ENCODE measurements at places on chromosomes 3 and 15. TPM values are rescaled to one million over a fixed set of nuclear protein-coding genes. Genes with fewer than 3 reads are reported as not detected.

Gene CHCHD6
- total RNA-seq, result 7.8 TPM

Gene CDHR4
- total RNA-seq, result 0.24 TPM

Gene SLC9C1
- total RNA-seq, result 0.26 TPM

Gene WDR93
- not detected for total RNA-seq

Gene ZNF660
- 2.5 TPM for total RNA-seq

GRCh38 chr15:83747050-83747717, 93.3 kb downstream of the ADAMTSL3 start:
- no peak for DNase-seq

DNA sequence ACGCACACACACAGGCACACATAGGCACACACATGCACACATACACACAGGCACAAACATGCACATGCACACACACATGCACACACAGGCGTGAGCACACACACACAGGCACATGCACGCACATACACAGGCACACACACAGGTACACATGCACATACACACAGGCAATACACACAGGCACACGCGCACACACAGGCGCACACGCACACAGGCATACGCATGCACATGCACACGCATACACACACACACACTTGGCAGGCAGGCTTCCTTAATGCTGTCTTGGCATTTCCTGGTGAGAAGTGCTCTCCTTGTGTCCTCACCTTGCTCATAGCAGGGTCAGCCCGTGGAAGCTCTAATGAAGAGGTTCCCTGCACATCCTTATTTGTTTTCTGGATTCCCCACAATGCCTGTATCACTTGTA, 8.4 kb upstream of the SLCO2A1 start:
- DNase-seq, result no peak

DNA sequence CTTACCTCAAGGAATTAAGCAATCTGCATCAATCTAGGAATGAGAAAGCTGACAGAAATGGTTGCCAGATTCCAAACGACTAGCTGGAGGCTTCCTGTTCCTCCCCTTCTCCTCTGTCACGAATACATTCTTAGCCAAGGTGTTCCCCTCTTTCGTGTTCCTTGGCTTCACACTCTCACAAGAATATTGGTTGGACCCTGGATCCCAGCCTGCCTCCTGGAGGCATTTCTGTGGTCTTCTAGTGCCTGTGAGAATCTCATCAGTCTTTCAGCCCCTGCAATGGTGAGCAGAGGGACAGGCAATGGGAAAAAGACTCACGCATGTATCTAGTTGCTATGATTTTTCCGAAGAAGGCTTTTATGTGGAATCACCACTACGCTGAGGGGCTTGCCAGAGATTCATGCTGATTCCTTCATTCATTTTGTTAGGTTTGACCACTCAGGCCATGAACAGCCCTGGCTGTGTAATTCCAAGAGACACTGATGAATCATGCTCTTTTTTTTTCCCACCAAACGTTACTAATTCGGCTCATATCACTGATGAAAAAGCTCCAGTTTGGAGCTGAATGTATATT, 1.6 kb upstream of the P3H2 start:
- DNase-seq, result no peak

- DNase-seq, result peak; percentile 50
These were observed 29.5 kb downstream of the CCDC12 start for GRCh38 chr3:46946856-46947545.

DNA sequence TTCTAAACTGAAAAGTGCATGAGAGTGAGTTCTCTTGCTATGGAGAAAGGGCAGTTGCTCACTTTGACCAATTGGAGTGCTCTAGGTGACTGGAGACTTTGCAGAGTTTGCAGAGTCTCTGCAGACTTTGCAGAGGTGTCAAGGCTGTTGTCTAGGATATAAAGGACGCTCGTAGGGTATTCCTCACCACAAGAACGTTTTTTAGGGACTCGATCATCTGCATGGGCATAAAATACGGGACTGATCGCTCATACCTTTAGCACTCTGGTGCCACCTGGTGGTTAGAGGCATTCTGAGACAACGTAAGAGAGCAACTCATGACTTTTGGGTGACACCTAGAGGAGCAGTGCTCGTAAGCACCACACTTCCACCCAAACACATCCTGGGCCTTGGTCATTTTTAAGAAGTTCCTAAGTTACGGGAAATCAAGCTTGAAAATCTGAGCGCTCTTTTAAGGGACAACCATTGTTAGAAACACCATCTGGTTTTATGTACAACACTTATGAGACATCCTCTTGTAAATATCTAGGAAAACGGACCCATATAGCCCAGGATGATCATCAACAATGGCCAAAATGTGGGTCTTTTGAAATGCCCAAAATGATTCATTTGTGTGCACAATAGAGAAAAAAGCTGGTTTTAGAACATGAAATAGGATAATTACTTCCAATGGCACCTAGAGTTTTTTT, 51.6 kb upstream of the XCR1 start:
- DNase-seq, result peak; percentile 92

DNA sequence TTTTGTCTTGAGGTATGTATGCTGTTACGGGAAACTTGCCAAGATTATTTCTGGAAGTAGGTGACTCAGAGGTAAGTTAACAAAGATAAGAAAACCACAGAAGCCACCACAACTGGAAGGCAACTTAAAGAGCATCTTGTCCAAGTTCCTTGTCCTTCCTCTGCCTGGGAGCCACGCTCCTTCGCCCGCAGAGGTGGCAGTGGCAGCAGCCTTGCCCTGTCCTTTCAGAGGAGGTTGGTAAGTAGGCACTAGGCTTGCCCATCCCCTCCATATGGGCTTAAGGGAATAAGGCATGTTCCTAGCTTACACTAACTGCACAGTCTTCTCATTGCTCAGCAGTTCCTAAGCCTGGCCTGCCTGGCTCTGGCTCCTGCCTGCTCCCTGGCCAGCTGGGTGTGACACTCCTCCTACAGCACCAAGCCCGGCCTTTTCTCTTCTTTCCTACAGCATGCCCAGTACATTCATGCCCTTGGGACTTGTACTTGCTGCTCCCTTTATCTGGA, 48.0 kb upstream of the RAB6B start:
- no peak for DNase-seq

DNA sequence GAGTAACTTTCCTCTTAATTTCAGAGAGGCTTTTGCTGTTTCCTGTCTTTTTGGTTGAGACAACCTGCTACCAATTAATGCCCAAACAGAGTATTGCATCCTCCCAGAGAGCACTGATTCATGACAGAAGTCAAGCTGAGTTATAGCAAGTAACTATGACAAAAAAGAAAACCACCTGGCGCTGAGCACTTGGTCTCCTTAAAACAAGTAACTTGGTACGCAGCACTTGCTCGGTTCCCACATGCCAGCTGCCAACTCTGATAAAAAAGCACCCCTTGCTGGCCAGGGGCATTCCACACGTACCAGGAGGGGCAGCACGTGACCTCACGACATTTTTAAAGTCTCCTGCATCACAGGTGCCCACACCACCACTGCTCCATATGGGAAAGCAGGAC, 13.5 kb upstream of the MYO5C start:
- DNase-seq, result no peak

- no peak for DNase-seq
These were observed 112.9 kb upstream of the SLC6A11 start for GRCh38 chr3:10702961-10703740.

GRCh38 chr15:92813485-92813884, 86.6 kb upstream of the CHD2 start:
- DNase-seq, result no peak

DNA sequence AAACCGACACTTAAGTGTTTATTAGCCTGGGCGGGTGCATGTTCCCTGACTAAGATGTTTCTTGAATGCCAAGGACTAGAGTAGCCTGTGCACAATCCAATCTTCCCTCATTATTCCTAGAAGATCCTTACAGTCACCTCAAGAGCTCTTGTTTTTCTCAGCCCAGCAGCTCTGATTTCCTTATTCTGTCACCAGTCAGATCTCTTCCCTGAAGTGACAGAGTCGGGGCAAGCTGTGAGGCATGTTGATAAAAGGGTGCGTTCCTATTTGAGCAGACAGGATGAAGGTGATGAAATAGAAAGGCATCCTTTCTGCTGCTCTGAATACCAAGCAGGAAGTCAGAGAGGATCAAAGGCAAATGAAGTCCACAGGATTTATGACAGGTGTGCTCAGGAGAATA, 125.6 kb upstream of the MCTP2 start:
- no peak for DNase-seq

- DNase-seq, result no peak
These were observed 44.2 kb downstream of the ZMAT3 start for GRCh38 chr3:179027326-179027900.

DNA sequence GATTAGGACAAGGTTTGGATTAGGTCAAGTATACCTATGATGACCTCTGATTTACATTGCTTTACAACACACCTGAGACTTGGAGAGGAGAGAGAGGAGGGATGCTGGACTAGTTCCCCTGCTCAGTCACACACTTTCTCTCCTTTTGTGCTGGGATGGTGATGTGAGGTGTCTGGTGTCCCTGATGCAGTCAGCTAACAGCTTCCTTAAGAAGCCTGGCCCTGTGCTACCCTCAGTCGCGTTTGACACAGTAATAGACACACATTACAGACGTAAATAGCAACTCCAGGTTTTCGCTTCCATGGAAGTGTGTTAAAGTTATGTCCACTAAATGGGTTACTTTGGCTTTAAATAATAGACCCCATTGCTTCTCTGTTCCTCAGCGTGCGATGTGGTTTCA, 58.9 kb downstream of the RARB start:
- DNase-seq, result no peak

DNA sequence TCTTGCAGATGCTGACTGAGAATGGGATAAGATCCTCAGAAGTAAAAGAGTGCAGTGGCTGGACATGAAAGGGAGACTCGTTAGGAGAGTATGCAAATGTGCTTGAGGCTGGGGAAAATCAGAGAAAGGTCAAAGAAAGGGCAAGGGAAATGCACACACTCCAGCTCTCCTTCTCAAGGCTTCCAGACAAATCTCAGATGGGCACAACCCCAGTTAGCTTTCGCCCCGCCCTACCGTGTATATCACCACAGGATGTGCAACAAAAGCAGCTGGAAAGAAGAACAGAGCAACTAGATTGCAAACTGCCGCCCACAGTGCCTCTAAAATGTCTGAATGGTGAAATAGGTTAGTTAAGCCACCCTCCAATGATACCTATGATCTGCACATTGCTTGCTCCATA, 63.9 kb downstream of the CERS3 start:
- no peak for DNase-seq

DNA sequence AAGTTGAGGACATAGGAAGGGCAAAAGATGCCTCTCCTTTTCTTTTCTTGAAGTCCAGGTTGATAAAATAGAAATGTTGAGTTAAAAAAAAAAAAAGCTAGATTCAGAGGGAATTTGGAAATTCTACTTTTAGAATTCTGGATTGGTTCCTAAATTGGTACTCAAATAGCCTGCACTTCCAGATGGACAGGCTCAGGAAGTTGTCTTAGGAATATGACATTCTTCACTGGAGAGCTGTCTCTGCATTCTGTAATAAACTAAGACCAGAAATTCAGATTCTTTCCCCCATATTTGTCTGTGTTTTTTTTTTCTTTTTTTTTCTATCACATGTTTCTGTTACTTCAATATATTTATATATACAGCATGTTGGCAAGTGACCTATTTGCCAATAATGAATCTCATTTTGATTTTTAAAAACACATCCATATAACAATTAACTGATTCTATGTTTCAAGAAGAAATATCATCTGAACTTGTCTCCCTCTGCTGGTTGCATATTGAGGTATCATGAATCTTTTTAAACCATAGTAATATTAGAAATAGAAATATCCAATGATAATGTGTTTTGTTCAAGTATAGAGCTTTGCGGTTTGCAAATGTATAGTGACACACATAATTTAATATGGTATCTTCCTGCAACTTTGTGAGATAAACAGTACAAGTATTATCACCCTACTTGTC, 8.5 kb upstream of the LSAMP start:
- DNase-seq, result no peak

GRCh38 chr3:123344175-123344906, 104.5 kb downstream of the ADCY5 start:
- no peak for DNase-seq

DNA sequence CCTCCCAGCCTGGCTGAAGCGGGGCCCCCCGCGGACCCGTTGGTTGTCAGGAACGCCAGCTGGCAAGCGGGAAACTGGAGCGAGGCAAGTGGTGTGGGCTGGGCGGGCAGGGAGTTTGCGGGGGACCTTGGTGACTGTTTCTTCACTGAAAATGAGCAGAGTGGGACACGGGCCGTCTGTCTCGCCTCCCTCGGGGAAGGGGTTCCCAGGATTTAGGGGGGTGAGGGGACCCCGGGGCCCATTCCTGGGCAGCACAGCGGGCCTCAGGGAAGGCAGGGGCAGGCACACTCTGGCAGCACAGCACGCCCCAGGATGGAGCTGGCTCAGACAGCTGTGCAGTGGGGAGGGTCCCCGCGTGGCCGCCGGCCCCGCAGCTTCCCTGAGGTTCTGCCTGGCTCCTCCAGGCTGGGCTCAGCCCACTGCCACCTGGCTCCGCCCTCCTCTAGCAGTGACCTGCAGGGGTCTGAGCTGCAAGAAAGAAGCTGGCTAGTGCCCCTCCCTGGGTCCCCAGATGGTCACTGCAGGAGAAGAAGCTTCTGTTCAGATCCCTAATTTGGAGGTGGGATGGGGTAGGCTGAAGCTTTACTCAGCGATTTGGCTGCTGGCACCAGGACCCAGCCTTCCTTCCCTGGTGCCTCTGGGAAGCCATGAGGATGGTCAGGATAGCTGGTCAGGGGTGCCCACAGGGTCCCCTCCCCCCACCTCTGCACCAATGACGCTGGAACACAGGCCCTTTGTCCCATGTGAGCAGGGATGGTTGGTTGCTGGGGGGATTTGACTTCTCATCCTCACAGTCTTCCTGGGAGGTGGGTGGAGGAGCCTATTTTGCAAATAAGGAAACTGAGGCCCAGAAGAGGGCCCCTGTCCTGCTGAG, 90.4 kb downstream of the TBC1D2B start:
- peak; percentile 11 for DNase-seq

DNA sequence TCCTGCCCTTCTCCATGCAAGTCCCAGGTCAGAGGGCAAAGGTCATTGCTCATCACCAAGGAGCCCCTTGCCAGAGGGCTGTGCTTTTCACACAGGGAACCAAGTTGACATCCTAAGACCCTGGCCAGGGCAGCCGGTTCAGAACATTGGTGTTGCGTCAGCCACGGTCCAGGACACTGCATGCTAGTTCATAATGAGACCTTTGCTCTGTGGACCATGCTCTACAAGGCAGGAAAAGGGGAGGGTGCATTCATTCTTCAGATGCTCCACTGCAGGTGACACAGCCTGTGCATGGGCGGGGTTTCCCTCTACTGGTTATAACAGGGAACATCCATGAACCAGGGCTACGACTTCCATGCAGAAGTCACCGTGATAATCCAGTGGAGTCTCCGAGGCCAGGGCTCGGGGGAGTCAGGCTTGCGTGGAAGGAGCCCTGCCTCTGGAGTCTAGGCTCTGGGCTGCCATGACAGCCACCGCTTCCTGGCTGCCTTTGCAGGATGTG, 81.6 kb downstream of the OCA2 start:
- DNase-seq, result no peak

- DNase-seq, result no peak
These were observed 1368.9 kb downstream of the OTOL1 start for GRCh38 chr3:162865466-162865865.

GRCh38 chr3:170751899-170752293, 118.1 kb downstream of the RPL22L1 start:
- DNase-seq, result no peak

All from left cardiac atrium (tissue), 4 donors.